ENCODE measurements at places on chromosomes 12 and 14. TPM values are rescaled to one million over a fixed set of nuclear protein-coding genes. Genes with fewer than 3 reads are reported as not detected.

EEA1 gene
- polyA plus RNA-seq = 15.9 TPM

MAPK1IP1L gene
- 89.7 TPM for polyA plus RNA-seq

GRCh38 chr12:55820679-55821078 lies 2.8 kb downstream of the ORMDL2 start:
- DNase-seq = no peak

DNA sequence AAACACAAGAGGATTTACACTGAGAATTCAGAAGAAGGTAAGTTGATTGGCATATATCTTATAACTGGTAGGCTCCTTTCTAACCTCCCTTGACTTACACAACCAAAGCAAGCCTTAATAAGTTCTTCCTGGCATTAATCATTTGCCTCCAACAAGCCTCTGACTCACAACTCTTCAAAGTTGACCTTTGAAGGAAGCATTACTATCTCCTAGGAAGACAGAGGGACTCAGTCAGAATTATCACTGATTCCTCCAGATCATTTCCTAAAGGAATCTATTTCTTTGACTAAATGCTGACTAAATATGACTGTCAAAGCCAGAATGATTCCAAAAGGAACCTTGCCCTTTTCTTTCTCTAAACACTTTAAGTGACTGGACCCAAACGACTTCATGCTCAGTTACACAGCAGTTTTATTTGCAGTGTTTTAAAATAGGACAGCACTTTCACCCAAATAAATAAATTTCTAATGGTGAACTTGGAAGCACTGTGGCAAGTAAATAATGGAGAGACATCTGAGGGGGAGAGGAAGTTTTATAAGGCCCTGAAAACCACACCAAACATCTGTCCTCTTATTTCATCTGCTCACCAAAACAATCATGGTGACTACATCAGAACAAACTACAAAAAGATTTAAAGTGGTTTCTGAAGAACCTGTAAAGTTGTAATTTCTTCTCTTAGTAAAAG lies 128.2 kb downstream of the KLHL28 start:
- peak; percentile 10 for DNase-seq

DNA sequence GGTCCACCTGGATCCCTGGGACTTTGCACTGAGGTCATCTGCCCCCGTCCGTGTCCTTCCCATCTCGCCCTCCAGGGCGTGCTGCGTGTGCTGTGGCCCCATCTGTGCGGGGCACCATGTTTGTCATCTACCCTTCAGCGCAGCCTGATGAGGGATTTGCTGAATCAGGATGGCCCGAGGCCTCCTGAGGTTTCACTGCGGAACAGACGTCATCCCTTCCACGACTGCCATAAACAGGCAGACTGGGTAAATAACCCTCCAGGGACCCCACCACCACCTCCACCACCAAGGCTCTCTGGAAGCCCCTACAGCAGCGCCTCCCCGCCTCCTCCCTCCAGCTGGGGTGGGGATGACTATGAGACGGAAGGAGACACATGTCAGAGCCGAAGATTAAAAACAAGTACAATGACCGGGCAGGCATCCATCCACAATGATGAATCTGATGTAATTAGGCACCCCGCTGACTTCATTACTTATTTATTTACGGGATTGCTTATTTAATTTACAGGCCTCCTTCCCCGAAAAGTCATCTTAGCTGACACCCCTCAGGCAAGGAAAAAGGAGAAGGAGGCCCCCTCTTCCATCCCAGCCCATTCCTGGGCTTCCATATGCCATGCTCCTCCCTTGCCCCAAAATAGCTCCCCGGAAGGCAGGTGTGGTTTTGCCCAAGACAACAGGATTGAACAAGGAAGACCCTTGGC lies 39.4 kb downstream of the NCOR2 start:
- no peak for DNase-seq

DNA sequence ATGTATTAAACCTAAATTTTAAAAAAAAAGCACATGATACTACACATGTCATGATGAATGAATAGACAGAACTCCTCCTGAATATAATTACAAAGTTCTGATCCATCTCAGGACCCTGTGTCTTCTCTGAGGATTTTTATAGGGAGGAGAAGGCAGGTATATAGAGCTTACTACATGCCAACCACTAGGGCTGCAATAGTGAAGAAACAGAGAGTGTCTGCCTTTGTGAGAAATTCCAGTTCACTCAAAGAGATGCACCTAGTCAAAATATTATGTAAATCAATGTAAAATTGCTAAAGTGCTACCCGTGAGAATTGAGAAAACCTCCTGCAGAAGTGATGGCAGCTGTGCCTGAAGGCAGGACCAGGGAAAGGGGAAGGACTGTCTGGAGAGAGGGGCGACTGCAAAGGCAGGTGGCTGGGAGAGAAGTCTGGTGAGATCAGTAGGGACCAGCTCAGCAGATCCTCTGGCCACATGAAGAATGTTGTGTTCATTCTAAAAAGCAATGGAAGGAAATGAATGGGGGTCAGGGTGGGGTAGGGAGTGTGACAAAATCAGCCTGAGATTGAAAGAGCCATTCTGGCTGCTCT lies 15.1 kb downstream of the ABHD4 start:
- no peak for DNase-seq

DNA sequence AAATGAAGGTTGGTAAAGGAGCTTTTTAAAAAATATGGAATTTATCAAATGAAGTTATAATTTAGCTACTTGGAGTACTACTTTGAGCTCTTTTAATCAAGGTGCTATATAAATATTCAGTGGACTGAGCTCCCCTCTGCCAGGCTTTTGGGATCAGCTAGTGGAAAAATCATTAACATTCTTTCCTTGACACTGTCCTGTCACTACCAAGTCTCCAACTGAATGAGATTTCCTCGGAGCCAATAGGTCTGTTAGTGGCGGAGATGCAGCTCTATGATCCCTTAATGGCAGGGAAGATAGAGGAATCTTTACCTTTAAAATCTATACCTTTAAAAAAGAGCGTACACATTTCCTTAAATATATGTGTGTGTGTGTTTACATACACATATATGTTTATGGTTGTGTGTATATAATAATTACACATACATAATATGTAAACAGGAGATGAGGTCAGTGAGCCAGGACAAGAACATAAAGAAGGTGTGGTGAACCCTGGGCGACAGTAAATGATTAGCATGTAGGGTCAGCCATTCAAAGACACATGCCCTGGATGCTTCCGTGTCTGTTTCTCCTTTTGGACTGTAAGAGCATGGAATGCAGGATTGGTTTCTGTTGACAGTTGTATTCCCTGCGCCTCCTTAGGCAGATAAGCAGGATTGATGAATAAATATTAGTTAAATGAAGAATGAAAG lies 47.7 kb upstream of the ATP2A2 start:
- no peak for DNase-seq

- DNase-seq = no peak
Observed at GRCh38 chr12:108063192-108063591, 65.9 kb upstream of the WSCD2 start.

- no peak for DNase-seq
Observed at GRCh38 chr12:83102499-83102898, 415.8 kb downstream of the TMTC2 start.

DNA sequence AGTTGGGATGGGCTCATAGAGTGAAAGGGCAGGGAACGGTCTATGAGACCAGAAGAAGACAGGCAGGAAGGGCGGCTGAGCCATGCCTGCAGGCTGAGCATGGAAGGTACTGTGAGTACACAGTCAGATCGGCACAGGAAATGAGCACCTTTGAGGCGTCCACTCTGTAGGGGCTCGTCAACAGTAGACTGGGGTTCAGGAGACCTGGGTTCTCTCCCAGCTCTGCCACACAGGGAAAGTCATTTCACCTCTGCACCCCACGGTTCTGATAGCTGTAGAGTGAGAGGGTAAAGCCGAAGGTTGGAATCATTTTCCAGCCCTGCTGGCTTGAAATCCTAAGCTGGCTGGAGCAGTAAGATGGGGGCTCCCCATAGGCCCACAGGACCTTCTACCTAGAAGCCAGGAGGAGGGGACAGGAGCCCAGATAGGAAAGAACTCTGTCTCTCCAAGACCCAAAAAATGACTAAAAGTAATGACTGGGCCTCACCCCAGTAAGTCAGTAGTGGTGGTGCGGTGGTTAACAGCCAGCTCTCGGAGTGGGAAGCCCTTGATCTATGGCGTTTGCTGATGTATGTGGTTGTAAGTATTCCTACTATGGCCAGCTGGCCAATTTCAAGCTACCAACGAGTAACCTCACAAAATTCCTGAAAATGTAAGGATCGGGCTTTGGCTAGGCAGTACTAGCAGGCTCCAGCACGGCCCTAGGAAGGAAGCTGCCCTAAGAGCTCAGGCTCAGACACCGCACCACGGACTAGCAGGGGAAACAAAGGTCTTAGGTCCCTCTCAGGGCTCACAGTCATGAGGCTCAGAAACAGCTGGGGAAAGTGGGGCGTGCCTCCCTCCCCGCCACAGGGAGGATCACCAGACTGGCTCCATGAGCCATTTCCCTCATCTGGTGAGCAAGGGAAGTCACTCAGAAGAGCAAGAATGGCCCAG lies 10.3 kb upstream of the CD27 start:
- no peak for DNase-seq

- no peak for DNase-seq
Observed at GRCh38 chr14:91484186-91484585, 25.9 kb downstream of the PPP4R3A start.

DNA sequence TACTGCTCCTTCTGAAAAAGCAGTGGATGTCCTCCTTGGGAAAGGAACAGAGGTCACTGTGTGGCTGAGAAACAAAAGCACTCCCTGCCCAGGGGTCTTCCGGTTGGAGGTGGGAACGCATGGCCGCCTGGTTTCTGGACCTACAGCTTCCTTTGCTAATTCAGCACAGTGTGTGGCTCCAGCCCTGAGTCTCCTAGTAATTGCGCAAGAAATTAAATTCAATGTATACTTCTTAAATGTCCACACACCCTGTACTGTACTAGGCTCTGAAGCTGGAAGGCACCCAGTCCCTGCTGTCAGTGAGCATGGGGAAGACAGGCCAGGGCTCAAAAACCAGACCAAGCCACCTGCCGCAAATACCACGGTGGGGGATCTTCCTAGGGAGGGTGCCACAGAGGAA lies 13.4 kb downstream of the SLC24A4 start:
- DNase-seq = no peak

DNA sequence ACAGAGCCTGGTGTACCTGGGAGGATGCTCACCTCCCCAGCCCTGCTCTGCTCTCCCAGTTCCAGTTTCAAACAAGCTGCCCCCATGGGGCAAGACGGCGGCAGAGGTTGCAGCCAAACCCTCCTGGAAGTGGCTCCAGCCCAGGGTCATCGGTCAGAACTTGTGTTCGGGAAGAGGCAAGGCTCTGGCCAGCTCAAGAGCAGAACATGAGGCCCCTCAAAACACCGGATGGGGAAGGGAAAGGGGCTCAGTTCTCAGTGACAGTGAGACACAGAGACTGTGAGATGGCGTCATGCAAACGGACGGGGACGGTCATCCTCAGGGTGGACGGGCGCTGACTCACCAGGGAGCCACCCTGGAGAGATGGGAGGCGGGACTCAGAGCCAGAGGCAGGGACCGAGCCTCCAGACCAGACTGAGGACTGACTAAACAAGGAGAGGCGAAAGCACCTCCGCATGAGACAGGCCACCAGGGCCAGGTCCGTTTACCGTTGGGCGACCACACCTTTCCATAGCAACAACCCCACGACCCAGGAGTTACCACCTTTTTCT lies 63.9 kb upstream of the GALNT9 start:
- DNase-seq = no peak

- no peak for DNase-seq
Observed at GRCh38 chr12:49049566-49050224, 10.9 kb downstream of the KMT2D start.

DNA sequence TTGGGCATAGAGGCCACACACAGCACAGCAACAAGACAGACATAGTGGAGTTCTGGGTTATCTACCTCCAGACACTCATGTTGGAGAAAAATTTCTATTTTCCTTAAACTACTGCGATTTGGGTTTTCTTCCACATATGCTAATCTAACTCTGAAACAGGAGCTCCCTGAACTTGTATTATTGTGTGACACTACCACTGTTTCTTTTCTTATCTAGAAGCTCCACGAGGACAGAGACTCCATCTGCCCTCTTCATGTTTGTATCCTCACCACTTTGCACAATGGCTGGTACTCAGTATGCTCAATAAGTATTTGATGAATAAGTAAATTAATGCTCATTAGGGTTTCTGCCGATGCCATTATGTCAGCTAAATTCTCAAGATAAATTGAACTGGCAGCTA lies 218.6 kb downstream of the PAX9 start:
- DNase-seq = no peak
